ENCODE measurements at places on chromosomes 16 and 17. TPM values are rescaled to one million over a fixed set of nuclear protein-coding genes. Genes with fewer than 3 reads are reported as not detected.

DNA sequence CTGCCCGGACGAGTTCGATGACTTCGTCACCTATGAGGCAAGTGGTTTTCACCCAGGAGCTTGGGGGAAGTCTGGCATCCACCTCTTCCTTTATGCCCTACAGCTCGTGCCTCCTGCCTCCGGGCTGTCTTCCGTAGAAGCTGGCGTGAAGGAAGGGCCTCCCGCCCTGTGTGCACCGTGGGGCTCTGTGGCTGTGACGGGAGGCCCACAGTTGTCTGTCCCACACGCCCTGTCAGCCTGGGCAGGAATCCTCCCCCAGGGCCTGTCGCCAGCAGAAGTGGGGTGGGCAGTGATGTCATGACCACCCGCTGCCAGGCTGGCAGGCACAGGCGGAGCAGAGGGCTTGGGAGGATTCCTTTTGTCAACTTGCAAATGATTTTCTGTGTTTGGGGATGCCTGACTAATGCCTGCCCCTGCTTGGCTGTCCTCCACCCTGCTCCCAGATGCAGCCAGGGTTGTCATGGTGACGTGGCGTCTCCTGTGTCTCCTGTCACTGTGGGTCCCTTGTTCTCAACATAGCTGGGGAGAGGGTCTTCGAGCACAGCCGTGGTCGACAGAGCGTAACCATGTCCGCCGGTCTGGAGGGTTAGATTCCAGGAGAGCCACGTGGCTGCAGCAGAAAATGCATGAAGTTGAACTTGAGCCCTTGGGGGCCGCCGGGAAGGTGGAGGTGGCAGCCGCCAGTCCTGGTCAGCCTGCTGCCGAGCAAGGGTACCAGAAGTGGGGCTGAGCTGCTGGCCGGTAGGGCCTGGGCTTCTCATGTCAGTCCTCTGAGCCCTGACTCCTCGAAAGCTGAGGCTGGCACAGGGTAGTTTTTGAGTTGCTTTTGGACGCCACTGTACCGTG lies 46.1 kb downstream of the RAB11FIP3 start:
- no peak for DNase-seq

DNA sequence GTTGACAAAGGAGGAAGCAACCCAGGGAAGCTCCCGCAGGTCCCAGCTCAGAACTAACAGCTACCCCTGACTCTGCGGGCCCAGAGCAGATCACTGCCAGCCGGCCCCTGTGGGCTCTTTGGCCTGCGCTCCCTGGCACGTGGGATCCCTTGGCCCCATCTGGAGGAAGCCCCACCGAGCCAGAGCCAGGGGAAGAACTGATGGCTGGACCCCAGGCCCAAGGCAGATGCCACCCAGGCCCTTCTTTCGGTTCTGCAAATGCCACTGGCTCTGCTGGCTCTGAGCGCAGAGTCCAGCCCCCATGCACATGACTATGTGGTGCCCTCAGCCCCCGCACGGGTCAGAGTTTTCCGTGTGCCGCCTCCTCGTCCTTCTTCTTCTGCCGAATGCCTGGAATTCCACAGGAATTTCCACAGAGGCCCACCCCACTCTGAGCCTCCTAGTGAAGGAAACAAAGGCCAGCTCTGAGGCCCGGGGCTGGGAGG lies 35.8 kb upstream of the SNN start:
- DNase-seq, result peak; percentile 84

- DNase-seq, result no peak
These were observed 35.0 kb downstream of the ENGASE start for GRCh38 chr17:79109584-79109983.

DNA sequence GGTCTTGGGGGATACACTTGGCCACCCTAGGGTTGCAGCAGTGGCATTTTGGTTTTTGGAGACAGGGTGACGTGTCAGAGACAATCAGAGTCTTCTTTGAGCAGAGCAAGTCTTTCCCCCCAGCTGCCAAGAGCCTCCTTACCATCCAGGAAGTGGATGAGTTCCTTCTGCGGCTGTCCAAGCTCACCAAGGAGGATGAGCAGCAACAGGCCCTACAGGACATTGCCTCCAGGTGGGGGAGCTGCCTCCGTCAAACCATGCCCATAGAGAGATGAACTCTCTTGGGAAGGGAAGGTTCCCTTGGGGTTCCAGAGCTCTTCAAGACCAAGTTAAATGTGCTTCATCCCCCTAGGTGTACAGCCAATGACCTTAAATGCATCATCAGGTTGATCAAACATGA lies 11.3 kb downstream of the LIG3 start:
- no peak for DNase-seq

The TERB1 gene
- total RNA-seq, result 0.26 TPM
